Activated gamma-delta T cell (primary cell): ENCODE measurements at places on chromosomes 6 and 20.
A peak's percentile ranks its signal among the peaks of the same experiment; 100 is the strongest.

DNA sequence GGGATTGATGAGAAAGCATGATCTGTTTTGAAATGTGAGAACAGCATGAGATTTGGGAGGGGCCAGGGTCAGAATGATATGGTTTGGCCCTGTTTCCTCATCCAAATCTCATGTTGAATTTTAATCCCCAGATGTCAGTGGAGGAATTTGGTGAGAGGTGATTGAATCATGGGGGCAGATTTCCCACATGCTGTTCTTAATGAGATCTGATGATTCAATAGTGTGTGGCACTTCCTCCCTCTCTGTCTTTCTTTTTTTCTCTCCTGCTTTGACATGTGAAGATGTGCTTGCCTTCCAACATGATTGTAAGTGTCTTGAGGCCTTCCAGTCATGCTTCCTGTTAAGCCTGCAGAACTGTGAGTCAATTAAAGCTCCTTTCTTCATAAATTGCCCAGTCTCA lies 1060.3 kb upstream of the CITED2 start:
- DNase-seq = no peak

DNA sequence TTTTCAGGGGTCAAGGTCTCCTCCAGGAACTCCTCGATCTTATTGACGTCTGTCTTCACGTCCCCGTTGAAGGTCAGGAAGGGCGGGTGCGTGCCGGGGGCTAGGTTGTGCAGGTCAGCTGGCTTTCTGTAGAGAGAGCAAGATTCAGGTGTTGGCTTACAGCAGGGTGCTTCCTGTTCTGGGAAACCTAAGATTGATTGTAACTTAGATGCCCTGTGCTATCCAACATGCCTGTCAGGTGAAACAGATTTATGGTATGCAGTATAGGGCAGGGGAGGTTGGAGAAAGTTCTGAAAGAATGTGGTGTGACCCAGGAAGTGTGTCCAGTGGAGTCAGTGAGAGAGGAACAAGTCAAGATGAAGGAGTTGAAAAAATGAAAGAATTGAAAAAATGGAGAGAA lies 66.4 kb downstream of the CLIC5 start:
- no peak for DNase-seq

GRCh38 chr20:49696594-49696993 lies 17.1 kb downstream of the B4GALT5 start:
- DNase-seq = no peak

DNA sequence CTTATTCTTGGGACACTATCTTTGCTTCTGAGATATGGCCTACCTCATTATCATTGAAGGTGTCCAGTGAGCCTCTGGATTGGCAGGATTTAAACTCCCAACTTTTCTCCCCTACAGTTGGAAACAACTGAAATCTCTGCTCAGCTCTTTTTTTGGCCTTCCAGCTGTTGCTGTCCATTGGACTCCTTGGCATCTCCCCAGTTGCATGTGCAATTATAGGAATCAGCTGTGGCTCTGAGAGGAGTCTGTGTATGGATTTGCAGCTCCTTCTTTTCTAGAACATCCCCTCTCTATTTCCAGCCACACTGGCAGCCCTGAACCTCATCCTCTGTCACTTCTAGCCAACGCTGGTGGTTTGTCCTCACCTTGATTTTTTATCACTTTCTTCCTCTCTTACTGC lies 21.2 kb downstream of the RAB22A start:
- DNase-seq = no peak

GRCh38 chr6:33620856-33621710 lies at the start of gene ITPR3:
Gene ITPR3, plus strand, starts transcription at chr6:33621322. Its CDS starts 281 bp downstream, at chr6:33621603.
- peak; percentile 67 for DNase-seq

DNA sequence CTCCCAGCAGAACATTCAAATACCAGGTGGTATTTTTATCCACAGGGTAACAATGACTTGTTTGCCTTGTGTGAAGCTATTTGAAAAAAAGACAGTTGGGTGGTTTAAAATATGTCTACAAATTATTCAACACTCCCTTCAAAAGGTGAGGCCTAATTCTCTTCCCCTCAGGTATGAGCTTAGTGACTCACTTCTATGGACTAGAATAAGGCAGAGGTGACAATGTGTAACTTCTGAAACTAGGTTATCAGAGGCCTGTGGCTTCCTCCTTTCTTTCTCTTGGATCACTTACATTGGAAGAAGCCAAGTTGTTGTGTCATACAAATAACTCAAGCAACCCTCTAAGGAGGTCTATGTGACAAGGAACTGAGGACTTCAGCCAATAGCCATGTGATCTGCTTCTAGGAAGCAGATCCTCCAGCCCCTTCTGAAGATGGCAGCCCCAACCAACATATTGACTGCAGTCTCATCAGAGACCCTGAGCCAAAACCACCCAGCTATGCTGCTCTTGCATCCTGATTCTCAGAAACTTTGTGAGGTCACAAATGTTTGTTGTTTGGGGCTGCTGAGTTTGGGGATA lies 102.6 kb downstream of the SNAP25 start:
- no peak for DNase-seq

DNA sequence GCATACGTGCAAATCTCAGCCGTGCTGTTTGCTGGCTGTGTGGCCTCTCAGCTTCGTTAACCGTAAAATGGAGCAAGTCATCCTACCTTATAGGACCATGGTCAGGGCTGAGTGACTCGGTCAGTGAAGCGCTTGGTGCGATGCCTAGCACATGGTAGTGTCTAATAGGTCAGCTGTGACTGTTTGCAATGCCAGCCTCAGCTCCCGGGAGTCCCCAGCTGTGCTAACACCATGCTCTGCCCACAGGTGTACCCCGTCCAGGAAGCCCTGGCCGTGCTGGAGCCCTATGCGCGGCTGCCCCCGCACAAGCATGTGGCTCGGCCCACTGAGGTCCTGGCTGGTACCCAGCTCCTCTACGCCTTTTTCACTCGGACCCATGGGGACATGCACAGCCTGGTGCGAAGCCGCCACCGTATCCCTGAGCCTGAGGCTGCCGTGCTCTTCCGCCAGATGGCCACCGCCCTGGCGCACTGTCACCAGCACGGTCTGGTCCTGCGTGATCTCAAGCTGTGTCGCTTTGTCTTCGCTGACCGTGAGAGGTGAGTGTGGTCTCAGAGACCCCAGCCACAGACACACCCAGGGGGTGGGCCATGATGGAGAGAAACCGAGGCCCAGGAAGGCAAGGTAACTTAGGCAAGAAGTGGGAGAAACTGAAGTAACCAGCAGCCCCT lies 10.6 kb downstream of the TRIB3 start:
- DNase-seq = no peak

DNA sequence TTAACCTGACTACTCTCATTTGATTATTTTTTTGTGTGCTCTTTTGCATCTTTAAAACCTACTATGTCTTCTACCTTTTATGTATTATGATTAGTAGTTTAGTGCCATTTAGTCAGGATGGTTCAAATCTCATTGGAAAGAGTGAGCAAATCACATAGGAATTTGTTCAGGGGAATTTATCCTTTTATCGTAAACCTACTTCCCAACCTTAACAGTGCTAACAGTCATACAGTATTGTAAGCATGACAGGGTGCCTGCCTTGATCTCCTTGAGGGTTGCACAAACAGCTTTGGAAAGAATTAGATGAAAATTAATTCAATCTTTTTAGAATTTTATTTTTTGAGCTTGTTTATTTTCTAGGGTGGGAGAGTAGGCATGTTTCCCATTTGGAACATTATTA lies 18.3 kb downstream of the RNF8 start:
- no peak for DNase-seq

GRCh38 chr20:57478176-57478575 lies 46.8 kb downstream of the CTCFL start:
- DNase-seq = no peak

DNA sequence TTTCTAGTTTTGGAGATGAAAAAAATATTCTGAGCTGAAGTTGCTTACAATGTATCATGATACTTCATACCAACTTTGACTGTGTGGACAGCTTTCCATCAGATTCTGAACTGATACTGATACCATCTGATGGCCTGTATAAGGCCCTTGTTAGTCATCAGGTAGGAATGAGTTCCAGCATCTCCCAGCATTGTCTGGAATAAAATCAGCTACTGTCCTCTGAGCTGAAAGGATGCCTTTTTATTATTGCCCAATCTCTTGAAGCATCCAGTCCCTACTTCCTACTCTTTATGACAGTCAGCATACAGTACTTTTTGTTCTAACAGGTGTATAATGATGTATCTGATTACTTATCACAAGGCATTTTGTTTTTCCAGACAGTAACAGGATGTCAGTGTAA lies 70.6 kb upstream of the EYA4 start:
- no peak for DNase-seq

DNA sequence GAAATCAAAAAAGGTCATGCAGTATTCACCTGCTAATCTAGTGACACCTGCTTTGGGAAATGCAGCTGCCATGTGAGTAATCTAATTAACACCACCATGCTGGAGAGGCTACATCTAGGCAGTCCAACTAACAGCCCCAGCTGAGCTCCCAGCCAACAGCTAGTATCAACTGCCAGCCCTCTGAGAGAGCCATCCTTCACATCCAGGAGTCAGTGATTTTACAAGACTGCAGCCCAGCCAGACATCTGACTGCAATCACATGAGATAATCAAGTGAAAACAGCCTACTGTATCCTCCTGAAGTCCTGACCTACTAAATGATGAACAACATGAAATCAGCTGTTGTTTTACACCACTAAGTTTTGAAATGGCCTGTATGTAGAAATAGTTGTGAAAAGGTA lies 298.4 kb downstream of the TRDN start:
- no peak for DNase-seq
